ENCODE measurements at places on chromosomes 13 and 19.

GRCh38 chr13:109366525-109366924, 419.9 kb downstream of the IRS2 start:
- DNase-seq = no peak

DNA sequence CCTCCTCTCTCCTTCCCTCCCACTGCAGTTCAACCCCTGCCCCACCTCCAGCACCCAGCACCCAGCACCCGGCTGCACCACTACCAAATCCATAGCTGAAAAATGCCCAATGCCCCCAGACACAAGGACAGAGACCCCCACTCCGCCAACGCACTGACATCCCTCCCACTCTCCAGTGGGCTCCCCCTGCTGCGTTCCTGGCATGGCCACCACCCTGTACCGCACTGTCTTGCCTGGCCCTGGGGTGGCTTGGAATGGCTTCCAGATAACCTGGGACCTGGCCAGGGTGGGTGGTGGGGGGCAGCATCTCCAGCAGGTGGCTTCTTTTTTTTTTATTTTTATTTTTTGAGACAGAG, 5.8 kb upstream of the MKNK2 start:
- DNase-seq = peak; percentile 76

- DNase-seq = peak; percentile 25
These were observed 24.7 kb downstream of the GPR42 start for GRCh38 chr19:35395382-35396199.

- DNase-seq = no peak
These were observed 213.3 kb downstream of the KCNRG start for GRCh38 chr13:50228527-50228926.

GRCh38 chr13:40181203-40181845, 485.1 kb downstream of the FOXO1 start:
- no peak for DNase-seq
